ENCODE measurements at places on chromosomes 6 and 20. TPM values are rescaled to one million over a fixed set of nuclear protein-coding genes. Genes with fewer than 3 reads are reported as not detected.
A peak's percentile ranks its signal among the peaks of the same experiment; 100 is the strongest.

- peaks cover 7% of the 10 kb centered on the region for H3K4me1 ChIP-seq
- DNase-seq, result peak; percentile 41
- no peaks in the 10 kb centered on the region for H3K27me3 ChIP-seq
- H3K36me3 ChIP-seq, result no peaks in the 10 kb centered on the region
- H3K4me3 ChIP-seq, result peak overlapping the region; percentile 68
- H3K27ac ChIP-seq, result peak overlapping the region; percentile 93
Observed at GRCh38 chr6:27867945-27868300, 44.3 kb downstream of the OR2B2 start.

DNA sequence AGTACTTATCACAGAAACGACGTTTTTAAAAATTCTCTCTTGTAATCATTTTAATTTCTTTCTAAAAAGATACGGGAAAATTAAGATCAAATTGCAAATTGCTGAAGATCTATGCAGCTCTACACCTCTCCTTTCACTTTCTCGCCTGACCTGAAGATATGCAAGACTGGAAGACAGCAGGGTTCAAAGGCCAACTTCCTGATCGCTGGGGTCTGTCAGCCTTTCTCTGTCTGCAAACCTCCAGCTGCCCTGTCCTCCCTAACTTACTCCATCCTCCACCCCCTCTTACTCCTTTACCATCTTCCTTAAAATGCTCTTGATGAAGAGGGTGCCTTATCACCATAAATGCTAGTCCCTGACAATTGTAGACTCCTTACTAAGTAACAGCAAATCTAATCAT lies 63.7 kb downstream of the POPDC3 start:
- no peak for DNase-seq
- H3K27me3 ChIP-seq, result no peaks in the 10 kb centered on the region

PDE10A gene
- 2.7 TPM for total RNA-seq

DNA sequence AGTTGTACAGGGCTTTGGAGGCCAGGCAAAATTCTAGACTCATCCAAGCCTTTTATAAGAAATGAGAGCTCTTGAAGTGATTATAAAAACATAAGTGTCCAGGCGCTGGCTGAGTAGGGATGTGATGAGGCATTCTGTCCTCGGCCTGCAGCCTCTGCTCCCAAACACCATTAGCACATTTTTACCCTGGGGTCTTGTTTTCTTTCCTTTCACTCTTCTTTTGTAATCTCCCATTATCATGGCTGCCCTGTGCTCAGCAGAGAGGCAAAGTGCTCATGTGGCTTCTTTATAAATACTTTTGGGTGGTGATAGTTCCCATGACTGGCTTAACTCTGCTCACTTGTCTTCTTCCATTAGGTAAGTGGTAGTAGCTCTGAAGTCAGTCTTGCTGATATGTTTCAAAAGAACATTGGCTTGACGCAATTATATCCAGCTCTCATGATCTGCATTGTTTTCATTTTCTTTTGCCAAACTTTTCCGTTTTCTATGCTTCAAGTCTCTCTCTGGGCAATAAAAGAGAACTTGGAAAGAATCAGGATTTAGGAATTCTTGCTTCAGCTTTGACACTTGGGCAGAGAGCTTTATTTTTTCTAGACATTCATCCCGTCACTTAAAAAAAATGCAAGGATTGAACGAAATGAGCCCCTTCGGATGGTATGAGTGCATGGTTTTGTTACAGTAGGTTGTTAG lies 61.1 kb downstream of the CAP2 start:
- H3K4me1 ChIP-seq, result peaks cover 37% of the 10 kb centered on the region
- H3K27me3 ChIP-seq, result no peaks in the 10 kb centered on the region
- no peak for DNase-seq
- no peaks in the 10 kb centered on the region for H3K36me3 ChIP-seq
- no peak overlapping the region for H3K4me3 ChIP-seq
- no peak overlapping the region for H3K27ac ChIP-seq

DNA sequence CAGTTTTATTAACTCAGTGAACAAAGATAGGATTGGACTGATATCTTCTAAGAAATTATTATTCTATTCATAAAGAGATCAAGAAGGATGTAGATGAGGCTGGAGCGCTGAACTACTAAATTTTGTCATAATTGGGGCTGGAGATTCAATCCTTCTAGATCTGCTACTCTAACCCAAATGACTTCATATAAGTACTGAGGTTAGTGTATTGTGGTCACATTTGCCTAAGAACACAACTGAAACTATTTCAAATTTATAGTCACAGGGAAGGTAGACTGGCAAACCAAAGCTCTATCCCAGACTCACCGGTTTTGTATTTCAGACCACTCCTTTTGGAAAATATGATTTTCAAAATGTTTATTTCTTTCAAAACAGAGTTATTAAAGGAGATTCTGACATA lies 96.7 kb downstream of the BMP5 start:
- no peaks in the 10 kb centered on the region for H3K4me1 ChIP-seq
- H3K4me3 ChIP-seq, result no peak overlapping the region
- no peaks in the 10 kb centered on the region for H3K27me3 ChIP-seq
- no peaks in the 10 kb centered on the region for H3K36me3 ChIP-seq

GRCh38 chr6:104956731-104957294 lies at the start of gene LIN28B:
Gene LIN28B (plus strand): TSS chr6:104957107. CDS start chr6:104957251, 144 bp downstream.
- peak; percentile 77 for DNase-seq
- peak within 1 kb of the TSS; percentile 81 for H3K27ac ChIP-seq
- H3K27me3 ChIP-seq, result peaks cover 57% of the 10 kb centered on the region

DNA sequence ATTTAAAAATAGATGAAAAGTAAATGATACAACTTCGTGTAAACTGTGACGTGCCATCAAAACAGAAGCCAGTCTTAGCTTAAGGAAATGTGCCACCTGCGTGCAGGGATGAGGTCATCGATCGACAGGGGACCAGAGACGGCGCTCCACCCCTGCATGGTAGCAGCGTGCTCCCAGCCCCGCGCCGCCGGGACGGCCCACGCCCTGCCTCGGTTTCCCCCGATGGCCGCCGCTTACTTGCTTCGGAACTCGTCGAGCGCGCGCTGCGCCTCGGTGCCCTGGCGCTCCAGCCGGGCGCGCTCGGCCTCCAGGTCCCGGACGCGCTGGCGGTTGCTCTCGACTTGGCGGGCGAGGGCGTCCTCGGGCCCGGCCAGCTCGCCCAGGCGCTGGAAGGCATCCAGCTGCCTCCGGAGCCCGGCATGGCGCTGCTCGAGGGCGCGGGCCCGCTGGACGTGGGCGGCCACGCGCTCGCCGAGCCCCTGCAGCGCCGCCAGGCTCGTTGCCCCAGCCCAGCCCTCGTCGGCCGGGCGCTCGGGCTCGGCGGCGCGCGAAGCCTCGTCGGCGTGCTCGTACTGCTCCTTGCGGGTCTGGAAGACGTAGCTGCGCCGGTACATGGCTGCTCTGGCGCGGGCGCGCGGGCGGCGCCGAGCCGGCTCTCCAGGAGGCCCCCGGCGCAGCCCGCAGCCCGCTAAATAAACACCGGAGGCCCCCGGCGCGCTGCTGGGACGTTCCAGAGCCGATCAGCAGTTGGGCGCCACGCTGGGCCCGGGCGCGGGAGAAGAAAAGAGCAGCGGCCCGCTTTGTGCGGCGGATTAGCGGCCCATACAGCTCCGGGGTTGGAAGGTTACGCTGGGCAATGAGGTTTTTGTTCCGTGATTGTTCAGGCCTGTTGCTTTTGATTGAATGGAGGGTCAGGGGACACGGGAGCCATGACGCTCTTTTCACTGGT lies at the start of gene BFSP1:
Gene BFSP1 (minus strand): TSS at position 664 of the 949 bp plus-strand sequence. CDS start 50 bp downstream, at position 614.
- peak within 1 kb of the TSS; percentile 88 for H3K27ac ChIP-seq
- DNase-seq, result peak; percentile 79
- peak within 1 kb of the TSS; percentile 57 for H3K4me3 ChIP-seq
- peaks cover 23% of the 10 kb centered on the region for H3K4me1 ChIP-seq
- no peaks in the 10 kb centered on the region for H3K36me3 ChIP-seq

DNA sequence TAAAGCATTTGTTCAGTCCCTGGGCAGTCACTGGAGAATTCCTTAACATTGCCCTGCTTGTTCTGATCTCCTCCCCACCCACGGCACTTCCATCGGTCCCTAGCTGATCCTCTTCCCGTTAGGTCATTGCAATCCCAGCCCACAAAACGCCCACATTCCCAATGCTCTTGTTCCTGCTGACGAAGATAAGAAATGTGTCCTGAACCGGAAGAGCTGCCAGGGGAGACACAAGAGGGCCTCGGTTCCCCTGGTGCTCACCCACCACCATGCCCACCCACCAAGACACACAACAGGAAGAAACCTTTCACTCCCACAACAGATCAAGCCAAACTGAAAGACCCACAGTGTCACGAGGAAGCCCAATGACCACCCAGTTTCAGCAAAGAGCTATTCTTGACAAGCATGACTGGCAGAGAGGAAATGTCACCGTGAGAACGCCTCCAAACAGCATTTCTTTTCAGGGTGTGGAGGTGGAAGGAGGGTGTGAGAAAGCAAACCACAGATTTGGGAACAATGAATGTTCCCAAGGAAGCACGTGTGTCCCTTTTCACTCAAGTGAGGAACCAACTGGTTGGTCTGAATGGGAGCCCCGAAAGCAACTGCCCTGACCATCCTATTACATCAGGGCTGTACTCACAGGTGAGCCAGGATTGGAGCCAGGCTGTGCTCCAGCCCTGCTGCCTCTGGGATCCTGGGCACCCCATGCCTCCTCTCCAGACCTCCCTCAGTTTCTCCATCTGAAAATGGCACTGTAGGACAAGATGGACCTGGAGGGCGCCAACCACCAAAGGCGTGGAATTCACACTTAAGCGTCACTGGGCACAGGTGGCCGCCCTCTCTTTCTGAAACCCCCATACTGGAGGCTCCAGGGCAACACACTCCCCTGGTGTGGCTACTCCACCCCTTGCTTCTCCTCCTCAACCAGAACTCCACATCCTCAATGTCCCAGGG lies 97.5 kb downstream of the ZMYND8 start:
- no peak overlapping the region for H3K4me3 ChIP-seq
- no peaks in the 10 kb centered on the region for H3K27me3 ChIP-seq
- peaks cover 13% of the 10 kb centered on the region for H3K4me1 ChIP-seq
- peak overlapping the region; percentile 49 for H3K27ac ChIP-seq
- peak; percentile 24 for DNase-seq

GRCh38 chr6:70375166-70375565 lies 38.1 kb upstream of the FAM135A start:
- H3K4me3 ChIP-seq, result no peak overlapping the region
- no peak overlapping the region for H3K27ac ChIP-seq
- peaks cover 26% of the 10 kb centered on the region for H3K4me1 ChIP-seq

GRCh38 chr6:21181866-21182265 lies 411.7 kb upstream of the SOX4 start:
- peaks cover 43% of the 10 kb centered on the region for H3K4me1 ChIP-seq
- no peaks in the 10 kb centered on the region for H3K36me3 ChIP-seq
- H3K4me3 ChIP-seq, result no peak overlapping the region

- H3K27ac ChIP-seq, result no peak overlapping the region
- no peaks in the 10 kb centered on the region for H3K36me3 ChIP-seq
- H3K4me1 ChIP-seq, result no peaks in the 10 kb centered on the region
- H3K27me3 ChIP-seq, result peaks cover 7% of the 10 kb centered on the region
- no peak for DNase-seq
Observed at GRCh38 chr6:114068116-114068515, 97.2 kb upstream of the HDAC2 start.

PTPRT gene
- total RNA-seq, result not detected

DNA sequence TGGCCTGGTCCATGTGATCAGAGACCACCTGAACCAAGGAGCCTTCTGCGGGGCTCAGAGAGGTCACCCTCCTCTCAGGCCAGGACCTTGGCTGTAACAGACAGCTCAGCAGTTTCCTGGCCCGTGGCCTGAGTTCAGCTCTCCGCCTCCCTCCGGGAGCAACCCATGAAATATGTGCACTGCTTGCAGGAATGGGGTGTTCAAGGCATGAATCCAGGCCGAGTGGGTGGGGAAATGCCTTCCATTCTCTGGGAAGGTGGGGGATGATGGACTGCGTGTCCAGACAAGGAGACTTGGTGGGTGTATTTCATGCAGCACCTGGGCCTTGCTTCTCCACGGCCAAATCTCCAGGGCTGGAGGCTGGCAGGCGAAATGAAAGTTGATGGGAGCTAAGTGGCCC lies 46.0 kb downstream of the SIRPA start:
- H3K4me3 ChIP-seq, result no peak overlapping the region
- H3K36me3 ChIP-seq, result peaks cover 20% of the 10 kb centered on the region
- H3K4me1 ChIP-seq, result peaks cover 6% of the 10 kb centered on the region
- H3K27me3 ChIP-seq, result no peaks in the 10 kb centered on the region

C20orf202 gene
- not detected for total RNA-seq

- H3K4me1 ChIP-seq, result peaks cover 18% of the 10 kb centered on the region
- H3K4me3 ChIP-seq, result no peak overlapping the region
- H3K27me3 ChIP-seq, result no peaks in the 10 kb centered on the region
- H3K27ac ChIP-seq, result peak overlapping the region; percentile 40
- no peaks in the 10 kb centered on the region for H3K36me3 ChIP-seq
Observed at GRCh38 chr6:24387818-24388217, 14.9 kb upstream of the MRS2 start.

SPATA2 gene
- 9.2 TPM for total RNA-seq

GRCh38 chr20:38208088-38208487 lies 43.0 kb upstream of the TGM2 start:
- H3K36me3 ChIP-seq, result no peaks in the 10 kb centered on the region
- H3K4me3 ChIP-seq, result no peak overlapping the region
- H3K27me3 ChIP-seq, result peaks cover 31% of the 10 kb centered on the region
- no peak overlapping the region for H3K27ac ChIP-seq
- no peaks in the 10 kb centered on the region for H3K4me1 ChIP-seq

- no peaks in the 10 kb centered on the region for H3K4me1 ChIP-seq
- no peak overlapping the region for H3K4me3 ChIP-seq
- no peak overlapping the region for H3K27ac ChIP-seq
- H3K27me3 ChIP-seq, result peaks cover 4% of the 10 kb centered on the region
- peak; percentile 74 for DNase-seq
Observed at GRCh38 chr20:61886721-61887595, 178.7 kb downstream of the TAF4 start.

DNA sequence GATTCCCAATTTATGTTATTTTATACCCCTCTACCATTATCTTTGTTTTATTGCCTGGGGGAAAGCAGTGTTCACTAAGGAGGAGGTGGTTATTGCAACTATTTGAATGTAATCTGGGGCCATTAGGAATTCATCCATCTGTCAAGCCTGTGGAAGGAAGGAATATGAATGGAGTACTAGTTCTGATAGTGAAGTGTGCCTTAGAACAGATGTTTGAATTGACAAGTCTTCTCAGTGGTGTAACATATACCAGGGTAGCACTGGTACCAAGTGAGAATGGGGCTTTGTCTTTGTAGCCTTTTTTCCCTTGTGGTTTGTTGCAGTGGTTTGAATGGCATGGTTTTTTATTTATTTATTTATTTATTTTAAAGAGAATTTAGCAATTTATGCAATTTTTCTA lies 27.9 kb upstream of the HDAC2 start:
- H3K27me3 ChIP-seq, result no peaks in the 10 kb centered on the region
- no peak overlapping the region for H3K27ac ChIP-seq

GRCh38 chr6:130967502-130968445 lies 95.3 kb downstream of the EPB41L2 start:
- no peaks in the 10 kb centered on the region for H3K36me3 ChIP-seq
- peaks cover 60% of the 10 kb centered on the region for H3K4me1 ChIP-seq
- DNase-seq, result no peak
- no peak overlapping the region for H3K27ac ChIP-seq

FLRT3 gene
- not detected for total RNA-seq

- peaks cover 6% of the 10 kb centered on the region for H3K4me1 ChIP-seq
- no peaks in the 10 kb centered on the region for H3K36me3 ChIP-seq
- H3K27ac ChIP-seq, result no peak overlapping the region
- H3K4me3 ChIP-seq, result no peak overlapping the region
- DNase-seq, result no peak
Observed at GRCh38 chr6:139863964-139864363, 489.5 kb upstream of the CITED2 start.

GRCh38 chr6:722608-723007 lies 29.7 kb upstream of the EXOC2 start:
- H3K27ac ChIP-seq, result no peak overlapping the region
- H3K4me3 ChIP-seq, result no peak overlapping the region
- H3K27me3 ChIP-seq, result peaks cover 27% of the 10 kb centered on the region
- no peak for DNase-seq
- no peaks in the 10 kb centered on the region for H3K36me3 ChIP-seq
- H3K4me1 ChIP-seq, result no peaks in the 10 kb centered on the region

- no peaks in the 10 kb centered on the region for H3K4me1 ChIP-seq
- DNase-seq, result no peak
- no peak overlapping the region for H3K4me3 ChIP-seq
- no peaks in the 10 kb centered on the region for H3K36me3 ChIP-seq
- H3K27me3 ChIP-seq, result no peaks in the 10 kb centered on the region
Observed at GRCh38 chr6:124671324-124671723, 290.9 kb upstream of the RNF217 start.
